ENCODE measurements at places on chromosomes 11 and 22.

DNA sequence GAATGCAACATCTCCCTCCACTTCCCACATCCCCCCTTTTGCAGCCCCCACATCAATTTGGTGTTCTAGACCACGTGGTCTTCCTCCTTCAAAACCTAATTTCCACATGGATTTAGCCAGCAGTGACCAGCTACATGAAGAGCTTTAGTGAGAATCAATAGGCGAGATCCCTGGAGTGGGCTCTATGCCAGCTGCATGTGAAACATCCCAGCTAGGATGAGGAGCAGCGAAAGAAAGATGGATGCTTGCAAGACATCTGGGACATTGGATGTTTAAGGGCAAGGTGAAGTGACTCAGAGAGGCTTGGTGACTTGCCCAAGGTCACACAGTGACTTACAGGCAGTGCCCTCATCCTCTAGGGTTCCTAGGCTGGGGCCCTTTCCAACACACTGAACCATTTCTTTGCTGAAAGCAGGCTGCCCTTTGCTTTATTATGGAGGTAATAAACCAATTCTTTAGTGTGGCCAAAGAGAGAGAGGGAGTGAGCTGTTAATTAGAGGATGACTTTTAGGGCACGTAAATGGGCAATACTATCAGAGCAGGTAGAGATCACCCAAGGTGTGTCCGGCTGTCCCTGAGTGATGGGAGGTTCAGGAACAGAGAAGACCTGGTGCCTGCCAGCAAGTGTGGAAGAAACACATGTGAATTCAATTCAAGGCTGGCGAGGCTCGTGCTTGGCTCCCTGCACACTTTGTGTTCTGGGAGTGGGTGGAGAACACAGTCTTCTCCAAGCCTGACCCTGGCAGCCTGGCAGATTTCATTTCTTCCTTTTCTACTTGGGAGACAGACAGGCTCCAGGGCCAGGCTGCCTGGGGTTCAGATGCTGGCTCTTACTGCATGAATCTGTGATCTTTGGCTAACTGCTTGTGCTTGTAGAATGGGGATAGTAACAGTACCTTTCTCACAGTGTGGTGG lies 24.0 kb downstream of the TSPAN18 start:
- no peak for DNase-seq

- no peak for DNase-seq
Observed at GRCh38 chr11:68263444-68264035, 8.2 kb downstream of the C11orf24 start.

GRCh38 chr11:48109046-48109666 lies 107.5 kb upstream of the OR4B1 start:
- DNase-seq = no peak

DNA sequence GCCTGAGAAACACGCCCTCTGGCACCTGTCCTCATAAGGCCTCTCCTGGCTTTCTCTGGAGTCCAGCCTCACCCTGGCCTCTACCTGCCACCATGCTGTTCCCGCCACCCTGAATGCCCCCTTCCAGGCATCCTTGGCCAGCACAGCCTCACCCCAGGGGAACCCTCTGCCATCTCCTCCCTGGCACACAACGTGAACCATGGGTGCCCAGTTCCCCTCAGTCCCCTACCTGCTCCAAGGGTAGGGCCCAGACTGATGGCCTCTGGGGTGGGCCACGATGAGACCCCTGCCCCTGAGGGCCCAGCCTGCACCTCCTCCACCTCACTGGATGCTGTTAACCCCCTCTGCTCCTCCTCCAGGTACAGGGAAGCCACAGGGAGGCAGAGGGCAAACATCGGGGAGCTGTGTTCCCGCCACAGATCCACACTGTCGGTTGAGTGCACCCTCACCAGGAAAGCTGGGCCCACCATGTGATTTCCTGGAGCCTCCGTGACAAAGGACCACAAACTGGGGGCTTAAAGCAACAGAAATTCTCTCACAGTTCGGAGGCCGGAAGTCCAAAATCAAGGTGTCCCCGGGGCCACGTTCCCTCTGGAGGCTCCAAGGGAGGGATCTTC lies 169.6 kb downstream of the BRD1 start:
- no peak for DNase-seq

DNA sequence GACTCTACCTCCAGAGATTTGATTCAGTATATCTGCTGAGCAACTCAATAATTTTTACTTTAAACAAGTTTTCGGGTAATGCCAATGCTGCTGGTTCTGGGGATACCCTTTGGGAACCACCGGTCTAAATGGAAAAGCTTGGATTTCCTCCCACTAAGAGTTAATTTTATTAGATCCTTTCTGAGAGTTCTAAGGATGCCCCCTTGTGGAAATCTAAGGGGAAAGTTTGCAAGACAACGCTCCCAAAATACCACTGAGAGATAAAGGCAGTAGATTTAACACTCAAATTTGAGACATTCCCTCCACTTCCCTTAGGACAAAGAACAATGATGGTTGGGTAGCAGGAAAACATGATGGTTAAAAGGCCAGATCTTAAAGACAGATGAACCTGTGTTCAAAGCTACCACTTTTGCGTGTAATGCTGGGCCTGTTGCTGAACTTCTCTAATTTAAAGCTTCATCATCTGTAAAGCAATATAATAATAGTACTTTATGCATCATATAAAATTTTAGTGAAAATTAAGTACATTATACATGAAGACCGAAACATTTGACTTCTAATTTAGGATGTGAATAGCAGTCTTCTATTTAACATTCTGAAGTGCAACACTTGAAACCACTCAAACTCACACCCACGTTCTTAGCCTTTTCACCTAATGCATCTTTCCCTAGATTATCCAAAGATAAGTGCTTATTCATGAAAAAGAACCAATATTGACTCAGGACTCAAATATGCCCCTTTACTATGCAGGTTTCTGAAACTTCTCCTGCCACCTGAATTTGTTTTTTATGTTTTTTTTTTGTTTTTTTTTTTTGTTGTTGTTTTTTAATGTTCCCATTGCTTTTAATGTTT lies 110.1 kb upstream of the LUZP2 start:
- no peak for DNase-seq

GRCh38 chr22:46830841-46831240 lies 68.4 kb downstream of the TBC1D22A start:
- DNase-seq = no peak

GRCh38 chr22:17064498-17065100 lies 20.2 kb upstream of the IL17RA start:
- no peak for DNase-seq

DNA sequence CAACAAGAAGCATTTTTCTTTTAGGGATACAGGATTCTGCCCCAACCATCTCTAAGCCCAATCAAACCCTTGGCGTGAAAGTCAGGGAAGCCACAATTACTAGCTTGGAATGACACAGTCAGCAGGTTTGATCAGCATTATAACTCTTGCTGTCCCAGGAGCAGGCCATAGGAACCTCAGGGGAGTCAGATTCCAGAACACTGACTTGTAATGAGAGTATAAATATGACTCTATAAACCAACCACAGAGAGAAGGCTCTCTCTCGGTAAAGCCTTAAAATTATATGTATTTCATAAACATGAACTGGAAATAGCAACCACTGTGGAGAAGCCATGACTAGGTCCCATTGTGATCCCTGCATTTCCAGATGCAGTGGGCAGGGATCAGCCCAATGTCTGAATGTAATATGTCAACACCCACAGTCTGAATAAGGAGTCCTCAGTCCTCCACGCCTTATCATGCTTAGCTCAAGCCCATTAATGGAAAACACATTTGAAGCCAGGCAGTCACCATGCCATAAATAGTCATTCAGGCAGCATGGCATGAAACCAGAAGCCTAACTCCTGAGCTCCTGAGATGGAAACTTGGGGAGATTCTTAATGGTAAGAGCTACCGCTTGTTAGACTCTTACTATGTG lies 99.1 kb upstream of the MTNR1B start:
- no peak for DNase-seq

- DNase-seq = no peak
Observed at GRCh38 chr11:88579466-88579865, 241.9 kb upstream of the CTSC start.

DNA sequence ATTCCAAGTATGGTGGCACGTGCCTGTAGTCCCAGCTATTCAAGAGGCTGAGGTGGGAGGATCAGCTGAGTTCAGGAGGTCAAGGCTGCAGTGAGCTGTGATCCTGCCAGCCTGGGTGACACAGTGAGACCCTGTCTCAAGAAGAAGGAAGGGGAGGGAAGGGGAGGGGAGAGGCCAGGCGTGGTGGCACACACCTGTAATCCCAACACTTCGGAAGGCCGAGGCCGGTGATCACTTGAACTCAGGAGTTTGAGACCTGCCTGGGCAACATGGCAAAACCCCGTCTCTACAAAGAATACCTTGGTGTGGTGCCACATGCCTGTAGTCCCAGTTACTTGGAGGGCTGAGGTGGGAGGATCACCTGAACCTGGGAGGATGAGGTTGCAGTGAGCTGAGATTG lies 145.7 kb downstream of the SHANK2 start:
- DNase-seq = no peak

GRCh38 chr11:131349368-131350086 lies 20.9 kb upstream of the NTM start:
- DNase-seq = no peak

DNA sequence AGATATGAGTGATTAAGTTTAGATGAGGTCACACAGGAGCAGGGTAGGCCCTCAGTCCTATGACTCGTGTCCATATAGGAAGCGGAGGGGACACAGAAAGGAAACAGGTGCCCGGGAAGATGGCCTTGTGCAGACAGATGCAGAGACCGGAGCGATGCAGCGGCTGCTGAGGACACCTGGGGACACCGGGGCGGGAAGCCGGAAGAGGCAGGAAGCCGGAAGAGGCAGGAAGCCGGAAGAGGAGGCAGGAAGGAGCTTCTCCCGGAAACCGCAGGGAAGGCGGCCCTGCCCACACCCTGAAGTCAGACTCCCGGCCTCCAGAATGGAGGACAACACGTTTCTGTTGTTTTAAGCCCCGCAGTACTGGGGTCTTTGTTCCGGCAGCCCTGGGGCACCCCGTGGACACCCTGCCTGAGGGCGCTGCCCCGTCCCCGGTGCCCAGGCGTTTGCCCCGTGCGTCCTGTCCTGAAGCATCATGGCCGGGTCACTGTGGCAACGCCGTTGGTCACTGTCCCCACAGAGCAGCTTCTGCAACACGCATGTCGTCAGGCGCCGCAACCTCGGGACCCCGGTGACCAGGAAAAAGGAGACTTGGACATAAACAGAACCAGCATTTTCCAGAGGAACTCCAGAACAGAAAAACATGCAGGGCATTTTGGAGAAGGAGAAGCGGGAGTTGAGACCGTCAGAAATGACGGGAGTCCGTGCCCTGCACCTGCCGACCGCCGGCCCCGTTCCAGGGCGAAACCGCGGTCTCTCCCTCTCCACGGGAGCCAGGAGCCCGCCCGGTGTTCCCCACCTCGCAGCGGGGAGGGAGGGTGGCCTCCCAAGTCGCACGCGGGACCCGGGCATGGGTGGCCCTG lies 103.4 kb downstream of the BRD1 start:
- peak; percentile 46 for DNase-seq

DNA sequence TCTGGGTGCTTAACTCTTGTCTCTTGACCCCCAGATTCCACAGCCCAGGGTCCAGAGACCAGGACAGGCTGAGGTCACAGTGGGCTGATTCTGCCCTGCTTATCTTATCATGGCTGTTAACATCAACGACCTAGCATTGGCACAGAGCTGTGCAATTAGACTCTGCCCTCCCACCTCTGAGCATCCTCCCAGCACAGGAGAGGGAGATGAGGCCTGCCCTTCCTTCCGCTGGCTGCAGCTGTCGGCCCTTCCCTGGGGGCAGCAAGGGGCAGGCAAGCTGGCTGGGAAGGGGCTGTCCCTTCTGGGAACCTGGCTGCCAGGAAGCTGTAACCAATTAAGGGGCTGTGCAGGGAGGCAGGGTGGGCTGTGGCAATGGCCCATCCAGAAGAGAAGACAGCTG lies 22.5 kb downstream of the LRRC10B start:
- no peak for DNase-seq

DNA sequence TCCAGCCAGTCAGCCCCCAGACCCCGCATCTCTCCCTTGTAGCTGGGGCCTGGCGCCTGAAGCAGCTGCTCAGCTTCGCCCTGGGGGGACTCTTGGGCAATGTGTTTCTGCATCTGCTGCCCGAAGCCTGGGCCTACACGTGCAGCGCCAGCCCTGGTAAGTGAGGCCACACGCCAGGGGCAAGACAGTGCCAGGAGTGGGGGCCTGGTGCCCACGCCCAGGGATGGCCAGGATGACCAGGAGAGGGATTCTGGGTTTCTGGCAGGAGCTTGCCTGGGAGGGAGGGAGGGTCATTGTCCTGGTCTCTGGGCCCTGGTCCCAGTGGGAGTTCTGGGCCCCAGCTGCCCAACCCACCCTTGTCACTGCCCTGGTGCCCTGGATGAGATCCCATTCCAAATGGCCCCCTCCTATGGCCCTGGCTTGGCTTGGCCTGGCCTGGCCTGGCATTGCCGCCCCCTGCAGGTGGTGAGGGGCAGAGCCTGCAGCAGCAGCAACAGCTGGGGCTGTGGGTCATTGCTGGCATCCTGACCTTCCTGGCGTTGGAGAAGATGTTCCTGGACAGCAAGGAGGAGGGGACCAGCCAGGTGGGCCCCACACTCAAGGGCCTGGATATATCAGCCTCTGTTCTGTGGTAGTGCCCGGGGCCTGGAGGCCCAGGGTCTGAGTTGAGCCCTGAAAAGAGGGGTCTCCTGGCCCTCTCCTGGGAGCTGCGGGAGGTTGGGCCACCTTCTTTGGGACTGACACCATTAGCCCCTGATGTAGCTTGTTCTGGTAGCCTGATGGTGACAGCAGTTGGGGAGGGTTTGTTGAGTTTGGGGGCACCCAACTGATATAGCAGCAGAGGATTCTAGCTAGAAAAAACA lies 3.7 kb downstream of the SLC39A13 start:
- peak; percentile 54 for DNase-seq
